Activated naive CD4-positive, alpha-beta T cell (primary cell): ENCODE measurements at places on chromosomes 5 and 9.

- DNase-seq: peak; percentile 65
These were observed 51.2 kb upstream of the SEMA4D start for GRCh38 chr9:89549031-89549644.

GRCh38 chr5:158224253-158224652, 365.3 kb upstream of the CLINT1 start:
- DNase-seq: no peak

DNA sequence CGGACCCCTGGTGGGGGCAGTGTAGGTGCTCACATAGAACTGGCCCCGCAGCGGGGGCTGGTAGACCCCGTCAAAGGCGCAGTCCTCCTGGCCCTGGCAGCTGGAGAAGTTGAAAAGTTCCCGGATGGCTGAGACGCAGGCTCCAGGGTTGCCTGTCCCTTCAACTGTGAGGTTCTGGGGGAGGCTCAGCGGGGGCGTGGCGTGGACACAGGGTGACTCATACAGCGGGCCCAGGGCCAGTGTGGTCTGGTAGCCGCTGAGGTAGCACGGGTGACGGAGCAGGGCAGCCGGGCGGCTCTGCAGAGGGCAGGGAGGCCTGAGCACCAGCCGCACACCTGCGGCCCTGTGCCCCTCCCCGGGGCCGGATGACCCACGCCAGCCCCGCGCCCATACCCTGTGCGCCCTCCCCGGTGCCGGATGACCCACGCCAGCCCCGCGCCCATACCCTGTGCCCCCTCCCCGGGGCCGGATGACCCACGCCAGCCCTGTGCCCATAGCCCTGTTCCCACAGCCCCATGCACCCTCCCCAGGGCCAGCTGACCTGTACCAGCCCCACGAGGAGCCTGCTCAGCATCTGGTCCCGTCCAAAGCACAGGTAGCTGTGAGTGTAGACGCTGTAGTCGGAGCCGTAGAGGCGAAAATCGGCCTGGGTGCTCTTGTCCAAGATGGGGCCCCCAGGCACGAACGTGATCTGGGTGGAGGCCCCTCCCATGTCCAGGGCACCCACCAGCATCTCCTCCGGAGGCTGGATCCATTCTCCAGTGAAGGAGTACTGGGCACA, 5.0 kb downstream of the ENTPD8 start:
- DNase-seq: no peak

GRCh38 chr5:142807372-142807911, 37.3 kb downstream of the ARHGAP26 start:
- no peak for DNase-seq

GRCh38 chr9:91900055-91900796, 49.8 kb downstream of the ROR2 start:
- no peak for DNase-seq
